ENCODE measurements at places on chromosomes 7 and 10.

DNA sequence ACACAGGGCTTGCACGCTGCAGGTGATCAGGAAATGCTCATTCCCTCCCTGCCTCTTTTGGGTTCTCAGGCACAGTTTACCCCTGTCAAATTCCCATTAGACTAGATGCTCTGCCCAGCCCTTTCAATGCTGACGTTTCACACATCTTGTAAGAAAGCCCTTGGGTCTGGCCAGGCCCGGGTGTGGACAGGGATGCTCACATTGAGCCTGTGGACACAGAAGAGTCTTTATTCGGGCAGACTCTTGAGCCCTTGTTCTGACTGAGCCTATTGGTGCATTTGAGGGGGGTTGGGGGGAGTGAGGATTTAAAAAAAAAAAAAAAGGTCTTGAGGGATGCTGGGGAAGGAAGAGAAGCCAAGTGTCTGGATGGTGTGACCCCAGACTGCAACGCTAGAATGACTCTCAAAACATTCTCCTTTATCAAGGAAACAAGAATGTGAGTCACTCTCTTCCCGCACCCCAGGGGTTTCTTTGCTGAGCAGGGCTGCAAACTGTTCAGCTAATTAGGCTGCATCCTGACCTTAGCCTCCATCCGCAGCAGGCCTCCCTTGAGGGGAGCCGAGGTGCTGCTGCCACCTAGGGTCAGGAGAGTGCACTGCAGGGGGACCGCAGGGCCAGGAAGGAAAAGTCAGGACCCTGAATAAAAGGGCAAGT, 53.6 kb upstream of the TMEM72 start:
- DNase-seq = peak; percentile 35

DNA sequence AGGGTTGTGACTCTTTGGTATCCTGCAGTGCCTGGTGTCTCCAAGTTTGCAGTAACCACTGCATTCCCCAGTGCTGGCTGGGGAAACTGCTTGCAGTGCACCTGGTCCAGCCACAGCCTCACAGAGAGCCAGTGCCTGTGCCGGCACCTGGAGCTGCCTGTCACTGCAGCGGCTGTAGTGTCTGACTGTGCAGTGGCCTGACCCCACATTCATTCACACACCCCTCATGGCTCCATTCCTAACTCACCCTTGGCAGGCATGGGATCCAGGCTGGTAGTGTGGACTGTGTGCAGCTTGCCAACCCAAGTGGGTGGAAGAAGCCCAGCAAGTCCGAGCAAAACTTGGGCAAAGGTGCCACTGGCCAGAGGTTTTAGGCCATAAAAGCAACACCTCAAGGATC, 3.7 kb upstream of the CYP3A43 start:
- no peak for DNase-seq

DNA sequence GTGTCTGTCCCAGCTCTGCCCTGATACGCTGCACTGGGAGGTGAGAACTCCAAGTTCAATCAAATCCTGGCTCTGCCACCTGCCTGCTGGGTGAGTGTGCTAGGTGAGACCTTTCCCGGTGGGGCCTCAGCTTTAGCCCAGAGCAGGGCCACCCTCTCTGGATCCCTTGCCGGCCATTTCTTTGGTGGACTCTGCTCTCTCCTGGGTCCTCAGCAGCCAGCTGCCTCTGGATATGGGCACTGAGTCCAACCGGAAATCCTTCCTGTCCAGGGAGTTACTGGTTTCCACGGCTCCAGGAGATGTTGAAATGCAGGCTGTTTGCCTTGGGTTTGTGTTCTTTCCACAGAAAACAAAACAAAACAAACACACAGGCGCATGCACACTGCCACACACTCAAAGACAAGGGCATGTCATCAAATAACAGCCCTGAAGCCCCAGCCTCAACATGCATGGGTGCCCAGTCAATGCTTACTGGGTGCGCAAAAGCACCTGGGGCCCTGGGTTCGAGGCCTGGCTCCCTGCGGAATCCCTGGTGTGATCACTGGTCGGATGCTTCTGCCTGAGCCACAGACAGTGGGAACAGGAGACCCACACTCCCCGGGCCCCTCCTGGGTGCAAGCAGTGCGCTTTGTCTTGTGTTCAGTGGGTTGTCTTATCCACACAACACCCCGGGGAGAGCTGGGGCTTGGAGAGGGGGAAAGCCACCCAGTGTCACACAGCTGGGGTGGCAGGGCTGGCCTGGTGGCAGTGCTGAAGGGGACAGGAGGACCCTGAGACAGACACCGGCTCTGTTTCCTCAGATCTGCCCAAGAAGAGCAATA, 33.1 kb downstream of the PPIF start:
- no peak for DNase-seq

DNA sequence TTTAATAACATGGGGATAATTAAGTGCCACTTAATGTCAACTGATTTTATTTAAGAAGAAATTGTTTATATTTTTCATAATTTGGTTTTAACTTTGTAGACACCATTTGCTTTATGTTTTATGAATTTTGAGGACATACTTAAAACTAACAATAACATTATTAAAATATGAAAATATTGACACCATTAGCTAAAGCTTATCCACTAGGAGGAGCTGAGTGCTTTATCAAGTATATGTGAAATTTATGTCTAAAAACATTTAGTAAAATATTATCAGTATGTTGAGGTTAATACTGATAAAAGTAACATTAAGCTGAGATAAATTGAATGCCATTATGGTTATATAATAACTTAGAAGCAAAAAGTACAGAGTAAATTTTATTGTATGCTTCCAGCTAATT, 622.1 kb downstream of the ARL4A start:
- no peak for DNase-seq

DNA sequence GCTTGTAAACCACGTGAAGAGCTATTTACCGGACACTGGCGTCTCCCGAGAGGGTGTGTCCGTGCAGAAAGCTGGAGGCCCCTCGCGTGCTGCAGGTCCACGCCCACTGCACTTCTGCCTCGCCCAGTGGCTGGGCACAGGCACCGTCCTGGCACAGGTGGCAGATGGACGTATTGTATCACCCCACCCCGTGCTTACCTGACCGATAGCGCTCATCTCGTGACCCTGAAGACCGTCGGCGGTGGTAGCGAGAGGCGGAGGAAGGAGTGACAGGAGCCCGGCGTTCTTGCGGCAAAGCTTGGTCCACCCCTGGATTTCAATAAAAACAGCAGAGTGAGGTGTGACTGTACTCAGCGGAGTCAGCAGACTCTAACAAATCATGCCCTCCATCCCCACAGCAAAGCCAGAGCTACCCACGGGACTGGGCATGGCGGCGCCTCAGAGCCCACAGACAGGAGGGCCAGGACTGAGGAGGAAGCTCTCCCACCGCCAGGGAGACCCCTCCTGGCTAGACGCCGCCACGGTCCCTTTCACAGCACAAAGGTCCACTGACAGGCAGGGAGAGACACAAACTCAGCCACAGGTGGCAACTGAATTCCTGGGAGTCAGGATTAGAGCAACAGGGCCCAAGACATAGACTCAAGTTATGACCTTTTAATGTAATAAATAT, 217.1 kb downstream of the DIP2C start:
- no peak for DNase-seq

- DNase-seq = peak; percentile 53
These were observed 4.2 kb downstream of the SMARCD3 start for GRCh38 chr7:151244196-151244840.

DNA sequence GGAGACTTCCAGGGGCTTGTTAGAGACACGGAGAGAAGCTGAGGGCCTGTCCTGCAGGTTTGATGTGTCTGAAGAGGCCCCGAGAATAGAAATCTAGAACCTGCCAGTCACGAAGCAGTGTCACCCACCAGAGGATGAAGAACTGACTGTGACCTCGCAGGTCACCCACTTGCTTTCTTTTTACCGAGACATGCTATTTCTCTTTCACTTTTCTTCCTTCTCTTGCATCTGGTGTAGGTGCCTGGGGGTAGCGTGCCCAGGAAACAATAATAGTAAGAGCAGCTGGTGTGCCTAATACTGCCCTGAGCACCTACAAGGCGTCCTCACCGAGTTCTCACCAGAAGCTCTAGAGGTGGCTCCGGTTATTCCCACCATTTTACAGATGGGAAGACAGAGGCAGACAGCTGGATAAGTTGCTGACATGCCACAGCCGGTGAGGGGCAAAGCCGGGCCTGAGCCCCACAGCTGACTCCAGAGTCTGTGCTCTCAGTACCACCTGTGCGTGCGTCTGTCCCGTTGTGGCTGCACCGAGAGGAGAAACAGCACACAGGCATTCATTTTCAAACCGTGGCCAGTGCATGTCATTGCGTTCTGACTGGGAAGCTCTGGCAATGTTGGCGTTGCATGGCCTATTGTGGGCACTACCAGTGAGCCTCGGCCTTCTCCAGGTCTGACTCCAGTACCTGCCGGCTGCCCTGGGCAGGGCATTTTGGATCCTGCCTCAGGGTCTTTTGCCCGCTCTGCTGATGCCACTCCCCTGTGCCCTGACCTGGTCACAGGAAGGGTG, 7.8 kb downstream of the CHST3 start:
- no peak for DNase-seq

DNA sequence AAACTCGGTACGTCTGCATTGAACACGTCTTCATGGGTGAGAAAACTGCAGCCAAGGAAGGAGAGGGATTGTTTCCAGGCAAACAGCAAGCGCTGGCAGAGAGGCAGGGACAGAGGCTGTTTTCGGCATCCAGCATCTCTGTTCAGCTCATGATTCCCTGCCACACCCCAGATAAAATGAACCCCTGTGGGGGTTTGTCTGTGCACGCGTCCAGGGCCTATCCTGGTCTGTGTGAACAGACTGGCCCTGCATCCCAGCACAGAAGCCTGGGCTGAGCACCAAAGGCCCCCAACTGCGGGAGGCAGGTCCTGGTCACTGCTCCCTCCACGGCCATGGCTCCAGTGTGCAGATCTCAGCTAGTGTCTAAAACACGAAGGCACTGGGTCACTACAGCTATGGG, 83.3 kb upstream of the FAM20C start:
- no peak for DNase-seq

GRCh38 chr7:115731796-115732471, 298.6 kb downstream of the TFEC start:
- DNase-seq = no peak

DNA sequence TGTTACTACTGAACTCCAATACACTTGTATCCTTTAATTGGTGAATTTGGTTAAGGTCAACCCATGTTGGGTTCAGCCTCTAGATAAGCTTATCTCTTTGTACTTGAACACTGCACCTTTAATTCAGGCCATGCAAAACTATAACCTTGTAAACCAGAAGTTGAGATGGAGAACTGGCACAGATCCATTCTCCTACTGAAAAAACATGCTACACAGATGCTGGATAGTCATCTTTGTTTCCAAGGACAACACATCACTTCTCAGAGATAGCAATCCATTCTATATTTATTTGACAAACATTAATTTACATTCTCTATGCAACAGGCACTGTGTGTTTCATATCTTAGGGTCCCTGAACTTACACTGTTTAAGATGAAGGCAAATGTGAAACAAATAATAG, 2.9 kb upstream of the CDK14 start:
- DNase-seq = no peak

- no peak for DNase-seq
These were observed 20.5 kb downstream of the ASNS start for GRCh38 chr7:97851683-97852082.

DNA sequence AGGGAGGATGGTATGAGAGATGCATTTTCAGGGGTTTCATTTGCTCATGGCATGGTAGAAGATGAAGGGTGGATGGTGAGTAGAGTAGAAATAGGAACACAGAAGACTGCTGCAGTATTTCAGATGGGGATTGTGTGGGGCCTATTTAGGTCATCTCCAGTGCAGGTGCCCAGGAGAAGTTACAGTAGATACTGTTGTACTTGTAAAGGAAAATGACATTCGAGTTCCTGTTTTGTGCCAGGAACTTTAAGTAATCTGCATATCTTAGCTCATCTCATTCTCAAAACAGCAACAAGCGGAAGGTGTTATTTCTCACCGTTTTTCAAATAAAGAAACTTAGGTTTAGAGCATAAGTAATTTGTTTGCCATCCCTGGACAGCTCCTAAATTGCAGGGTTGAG, 156.2 kb downstream of the AUTS2 start:
- no peak for DNase-seq

DNA sequence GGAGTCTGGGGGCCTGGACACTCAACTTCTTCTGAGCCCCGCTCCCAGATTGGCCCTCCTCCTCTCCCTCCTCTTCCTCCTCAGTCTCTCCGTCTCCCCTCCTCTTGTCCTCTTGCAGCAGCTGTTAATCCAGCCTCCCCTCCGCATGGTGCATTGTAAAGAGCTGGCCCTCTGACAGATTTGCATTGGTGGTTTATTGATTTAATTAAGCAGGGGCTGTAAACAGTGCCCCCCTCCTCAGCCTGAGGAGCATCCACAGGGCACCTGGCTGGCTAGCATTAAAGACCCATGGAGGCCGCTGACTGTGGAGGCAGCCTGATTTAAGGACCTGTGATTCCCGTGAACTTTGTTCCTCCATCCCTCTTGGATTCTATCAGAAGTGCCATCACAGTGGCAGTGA, 28.9 kb upstream of the PCBD1 start:
- no peak for DNase-seq

GRCh38 chr7:130207642-130208041, at the start of gene SSMEM1:
Gene SSMEM1, plus strand, starts transcription at chr7:130207860. Its CDS starts 51 bp downstream, at chr7:130207911.
- no peak for DNase-seq

DNA sequence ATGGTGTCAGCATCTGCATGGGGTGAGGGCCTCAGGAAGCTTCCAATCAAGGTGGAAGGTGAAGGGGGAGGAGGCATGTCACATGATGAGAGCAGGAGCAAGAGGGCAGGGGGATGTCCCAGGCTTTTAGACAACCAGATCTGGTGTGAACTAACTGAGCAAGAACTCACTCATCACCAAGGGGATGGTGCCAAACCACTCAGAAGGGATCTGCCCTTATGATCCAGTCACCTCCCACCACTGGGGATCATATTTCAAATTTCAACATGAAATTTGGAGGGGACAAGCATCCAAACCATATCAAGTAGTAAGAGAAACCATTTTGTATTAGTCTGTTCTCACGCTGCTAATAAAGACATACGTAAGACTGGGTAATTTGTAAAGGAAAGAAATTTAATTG, 33.6 kb downstream of the THNSL1 start:
- no peak for DNase-seq

GRCh38 chr7:134891696-134892678, 94.3 kb upstream of the AGBL3 start:
- DNase-seq = no peak
